ENCODE measurements at places on chromosomes 12 and 14. TPM values are rescaled to one million over a fixed set of nuclear protein-coding genes. Genes with fewer than 3 reads are reported as not detected.
A peak's percentile ranks its signal among the peaks of the same experiment; 100 is the strongest.

DNA sequence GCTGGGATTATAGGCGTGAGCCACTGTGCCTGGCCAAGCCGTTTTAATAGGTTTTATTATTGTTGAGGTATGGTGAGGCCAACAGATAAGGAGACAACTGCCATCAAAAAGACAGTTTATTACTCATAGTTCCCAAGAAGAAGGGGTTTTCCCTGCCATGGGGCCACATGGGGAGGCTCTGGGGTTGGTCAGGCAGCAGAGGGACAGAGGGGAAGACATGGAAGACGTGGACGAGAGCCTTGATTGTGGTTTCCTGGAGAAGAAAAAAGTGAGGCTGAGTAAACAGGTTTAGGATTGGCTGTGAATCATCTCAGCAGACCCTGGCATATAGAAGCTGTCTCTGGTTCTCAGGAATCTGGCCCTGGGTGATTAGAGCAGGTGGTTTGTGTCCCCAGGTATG lies 69.9 kb downstream of the FOXN4 start:
- peaks cover 60% of the 10 kb centered on the region for H3K36me3 ChIP-seq
- H3K4me3 ChIP-seq, result no peak overlapping the region
- DNase-seq, result no peak
- H3K27me3 ChIP-seq, result no peaks in the 10 kb centered on the region
- no peak overlapping the region for H3K27ac ChIP-seq
- no peaks in the 10 kb centered on the region for H3K4me1 ChIP-seq

DNA sequence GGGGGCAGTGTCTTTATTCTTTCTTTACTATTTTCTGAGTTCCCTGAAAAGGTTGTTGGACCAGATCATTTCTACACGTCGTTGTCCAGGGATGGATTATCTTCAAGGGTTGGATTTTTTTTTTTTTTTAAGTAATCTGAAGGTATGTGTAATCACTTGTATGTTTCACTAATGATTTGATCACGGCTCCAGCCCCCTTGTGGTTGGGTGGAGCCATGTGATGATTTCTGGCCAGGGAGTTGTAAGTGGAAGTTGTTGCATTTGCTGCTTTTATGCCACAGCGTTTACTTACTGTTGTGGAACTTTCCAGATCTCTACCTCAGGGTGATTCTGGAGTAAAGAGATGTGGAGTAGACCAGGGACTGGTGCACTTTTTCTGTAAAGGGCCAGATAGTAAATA lies 390.3 kb downstream of the AACS start:
- H3K4me1 ChIP-seq, result no peaks in the 10 kb centered on the region
- no peak overlapping the region for H3K4me3 ChIP-seq
- DNase-seq, result no peak
- H3K27me3 ChIP-seq, result no peaks in the 10 kb centered on the region
- H3K36me3 ChIP-seq, result no peaks in the 10 kb centered on the region

The TMEM233 gene
- not detected for total RNA-seq

The USP44 gene
- 0.54 TPM for total RNA-seq

GRCh38 chr14:21071225-21072030 lies 1.3 kb downstream of the ARHGEF40 start:
- peak overlapping the region; percentile 84 for H3K4me3 ChIP-seq
- H3K27me3 ChIP-seq, result no peaks in the 10 kb centered on the region
- peak overlapping the region; percentile 88 for H3K27ac ChIP-seq
- H3K36me3 ChIP-seq, result peaks cover 24% of the 10 kb centered on the region
- DNase-seq, result peak; percentile 71

DNA sequence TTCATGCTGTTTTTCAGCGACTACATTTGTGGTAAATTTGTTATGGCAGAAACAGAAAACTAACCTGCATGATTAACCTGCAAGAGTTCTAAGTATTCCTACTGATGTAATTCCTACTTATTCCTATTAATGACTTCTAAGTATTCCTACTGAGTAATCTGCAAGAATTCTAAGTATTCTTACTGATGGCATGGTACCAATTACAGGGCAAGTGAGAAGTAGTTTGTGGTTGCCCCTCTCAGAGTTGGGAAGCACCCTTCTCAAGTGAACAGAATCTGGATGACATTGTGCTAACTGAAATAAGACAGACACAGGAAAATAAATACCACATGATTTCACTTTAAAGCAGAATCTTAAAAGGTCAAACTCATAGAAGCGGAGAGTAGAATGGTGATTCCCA lies 100.9 kb upstream of the CPNE8 start:
- no peak overlapping the region for H3K27ac ChIP-seq
- H3K36me3 ChIP-seq, result no peaks in the 10 kb centered on the region
- H3K4me1 ChIP-seq, result no peaks in the 10 kb centered on the region
- DNase-seq, result no peak
- H3K27me3 ChIP-seq, result no peaks in the 10 kb centered on the region

The ANHX gene
- total RNA-seq, result not detected

The GPD1 gene
- 5.0 TPM for total RNA-seq

DNA sequence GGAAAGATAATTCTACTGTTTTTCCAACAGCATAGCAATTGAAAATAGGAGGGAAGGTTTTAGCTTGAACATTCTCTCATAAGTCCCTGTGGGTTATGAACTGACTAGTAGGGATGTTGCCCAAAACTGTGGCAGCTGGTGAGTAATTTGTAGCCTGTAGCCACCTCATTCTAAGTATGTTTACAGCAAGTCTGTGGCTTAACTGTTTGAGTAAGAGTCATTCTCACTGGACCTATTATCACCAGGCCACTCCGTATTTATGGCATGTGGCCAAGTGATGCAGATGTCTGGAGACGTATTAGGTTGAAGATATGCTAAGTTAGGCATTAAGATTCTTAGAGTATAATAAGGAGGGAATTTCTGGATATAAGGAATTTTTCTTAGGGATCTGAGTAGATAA lies 458.3 kb downstream of the ETNK1 start:
- H3K36me3 ChIP-seq, result no peaks in the 10 kb centered on the region
- no peaks in the 10 kb centered on the region for H3K27me3 ChIP-seq
- no peak overlapping the region for H3K27ac ChIP-seq
- no peak overlapping the region for H3K4me3 ChIP-seq

DNA sequence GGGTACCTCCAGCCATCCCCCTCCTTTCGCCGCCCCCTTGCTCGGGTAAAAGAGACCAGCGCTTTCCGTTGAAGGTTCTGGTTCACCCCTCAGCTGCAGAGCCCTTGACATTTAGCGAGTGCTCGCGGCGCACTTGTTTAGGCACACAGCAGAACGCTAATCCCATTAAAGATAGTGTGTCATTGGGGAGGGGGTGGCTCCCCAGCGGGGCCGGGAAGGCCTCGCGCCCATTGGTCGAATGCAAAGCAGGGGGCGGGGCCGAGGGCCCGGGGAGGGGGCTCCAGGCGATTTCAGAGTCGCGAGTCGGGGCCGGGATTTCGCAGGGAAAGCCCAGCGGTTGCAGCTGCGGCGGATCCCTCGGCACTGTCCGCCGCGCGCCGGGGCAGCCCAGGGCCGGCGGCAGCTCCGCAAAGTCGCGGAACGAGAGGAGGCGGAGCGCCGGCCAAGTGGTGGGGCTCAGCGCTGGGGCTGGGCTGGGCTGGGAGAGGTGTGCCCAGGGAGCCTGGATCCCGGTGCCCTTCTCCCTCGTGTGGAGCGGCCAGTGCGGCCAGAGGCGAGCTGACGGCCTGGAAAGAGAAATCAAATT lies 122.9 kb downstream of the TSPAN9 start:
- H3K27ac ChIP-seq, result no peak overlapping the region
- H3K4me1 ChIP-seq, result peaks cover 45% of the 10 kb centered on the region

DNA sequence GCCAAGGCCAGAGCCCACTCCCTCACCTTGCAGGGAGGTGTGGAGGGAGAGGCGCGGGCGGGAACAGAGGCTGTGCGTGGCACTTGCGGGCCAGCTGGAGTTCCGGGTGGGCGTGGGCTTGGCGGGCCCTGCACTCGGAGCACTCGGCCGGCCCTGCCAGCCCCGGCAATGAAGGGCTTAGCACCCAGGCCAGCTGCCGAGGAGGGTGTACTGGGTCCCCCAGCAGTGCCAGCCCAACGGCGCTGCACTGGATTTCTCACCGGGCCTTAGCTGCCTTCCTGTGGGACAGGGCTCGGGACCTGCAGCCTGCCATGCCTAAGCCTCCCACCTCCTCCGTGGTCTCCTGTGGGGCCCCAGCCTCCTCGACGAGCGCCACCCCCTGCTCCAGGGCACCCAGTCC lies 107.5 kb downstream of the FAR2 start:
- DNase-seq, result no peak
- H3K4me3 ChIP-seq, result no peak overlapping the region
- no peak overlapping the region for H3K27ac ChIP-seq
- no peaks in the 10 kb centered on the region for H3K4me1 ChIP-seq

DNA sequence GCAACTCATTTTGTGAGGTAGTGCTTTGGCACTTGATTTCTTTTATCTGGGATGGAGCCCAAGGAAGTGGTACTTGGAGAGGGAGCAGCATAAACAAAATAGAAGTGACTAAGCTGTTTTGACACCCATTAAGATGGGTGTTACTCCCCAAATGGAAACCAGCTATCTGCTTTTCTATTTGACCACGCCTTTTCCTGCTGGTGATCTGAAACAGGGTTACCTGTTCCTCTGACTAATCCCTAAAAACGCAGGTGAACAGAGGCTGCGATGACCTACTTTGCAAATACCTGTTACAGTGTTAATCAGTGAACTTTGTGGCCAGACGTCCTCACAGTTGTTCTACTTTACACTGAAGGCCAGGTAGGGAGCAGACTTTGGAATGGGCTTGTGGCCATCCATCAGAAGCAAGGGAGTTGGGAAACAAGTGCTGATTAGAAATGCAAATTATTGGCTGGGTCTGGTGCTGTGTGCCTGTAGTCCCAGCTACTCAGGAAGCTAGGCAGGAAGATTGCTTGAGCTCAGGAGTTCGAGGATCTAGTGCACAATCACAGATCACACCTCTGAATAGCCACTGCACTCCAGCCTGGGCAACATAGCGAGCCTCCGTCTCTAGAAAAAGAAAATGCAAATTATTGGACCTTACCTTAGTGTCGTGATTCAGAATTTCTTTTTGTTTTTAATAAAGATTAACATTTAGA lies 58.3 kb upstream of the HECTD1 start:
- no peak for DNase-seq
- no peaks in the 10 kb centered on the region for H3K36me3 ChIP-seq
- H3K4me3 ChIP-seq, result no peak overlapping the region
- peak overlapping the region; percentile 9 for H3K27ac ChIP-seq

- H3K4me1 ChIP-seq, result peaks cover 4% of the 10 kb centered on the region
- no peaks in the 10 kb centered on the region for H3K27me3 ChIP-seq
- DNase-seq, result peak; percentile 13
- no peaks in the 10 kb centered on the region for H3K36me3 ChIP-seq
These were observed 5.8 kb upstream of the TBPL2 start for GRCh38 chr14:55446127-55446736.

The AREL1 gene
- 29.6 TPM for total RNA-seq
